ENCODE measurements at places on chromosomes 2 and 18.

DNA sequence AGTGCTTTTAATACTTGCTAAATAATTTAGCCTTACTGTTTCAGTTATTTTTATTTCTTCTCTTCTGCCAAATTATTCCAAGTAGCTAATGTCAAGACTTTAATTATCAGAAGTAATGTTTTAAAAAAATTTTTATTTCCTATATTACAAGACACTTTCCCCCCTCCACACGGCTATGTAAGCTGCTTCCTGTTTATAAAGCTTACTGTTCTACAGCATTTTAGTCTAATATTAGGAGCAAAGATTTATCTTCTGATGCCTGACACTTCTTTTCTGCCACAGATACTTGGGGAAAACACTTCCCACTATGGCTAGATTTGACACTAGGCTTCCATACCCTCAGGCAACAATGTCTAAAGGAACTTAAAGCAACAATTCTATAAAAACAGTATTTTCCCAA, 62.3 kb downstream of the ROCK1 start:
- DNase-seq: no peak

- DNase-seq: no peak
Measured at GRCh38 chr18:42860011-42860410, 255.5 kb downstream of the RIT2 start.

DNA sequence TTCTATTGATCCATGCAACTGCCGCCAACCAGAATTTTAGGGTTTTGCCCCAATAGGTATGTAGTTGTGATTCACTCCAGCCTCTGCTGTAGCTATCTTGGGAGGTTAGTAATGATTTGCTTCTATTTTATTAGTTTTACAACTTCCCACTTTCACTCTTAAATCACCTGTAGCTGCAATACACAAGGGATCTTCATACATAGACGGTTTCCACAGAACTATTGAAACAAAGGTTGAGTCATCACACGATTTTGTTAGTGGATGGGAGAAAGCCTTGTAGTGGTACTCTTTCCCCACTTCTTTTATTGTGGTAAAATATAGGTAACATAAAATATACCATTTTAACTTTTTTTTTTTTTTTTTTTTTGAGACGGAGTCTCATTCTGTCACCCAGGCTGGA, 104.2 kb upstream of the SPRED2 start:
- DNase-seq: no peak

- no peak for DNase-seq
Measured at GRCh38 chr18:34729264-34729663, 19.2 kb downstream of the DTNA start.

DNA sequence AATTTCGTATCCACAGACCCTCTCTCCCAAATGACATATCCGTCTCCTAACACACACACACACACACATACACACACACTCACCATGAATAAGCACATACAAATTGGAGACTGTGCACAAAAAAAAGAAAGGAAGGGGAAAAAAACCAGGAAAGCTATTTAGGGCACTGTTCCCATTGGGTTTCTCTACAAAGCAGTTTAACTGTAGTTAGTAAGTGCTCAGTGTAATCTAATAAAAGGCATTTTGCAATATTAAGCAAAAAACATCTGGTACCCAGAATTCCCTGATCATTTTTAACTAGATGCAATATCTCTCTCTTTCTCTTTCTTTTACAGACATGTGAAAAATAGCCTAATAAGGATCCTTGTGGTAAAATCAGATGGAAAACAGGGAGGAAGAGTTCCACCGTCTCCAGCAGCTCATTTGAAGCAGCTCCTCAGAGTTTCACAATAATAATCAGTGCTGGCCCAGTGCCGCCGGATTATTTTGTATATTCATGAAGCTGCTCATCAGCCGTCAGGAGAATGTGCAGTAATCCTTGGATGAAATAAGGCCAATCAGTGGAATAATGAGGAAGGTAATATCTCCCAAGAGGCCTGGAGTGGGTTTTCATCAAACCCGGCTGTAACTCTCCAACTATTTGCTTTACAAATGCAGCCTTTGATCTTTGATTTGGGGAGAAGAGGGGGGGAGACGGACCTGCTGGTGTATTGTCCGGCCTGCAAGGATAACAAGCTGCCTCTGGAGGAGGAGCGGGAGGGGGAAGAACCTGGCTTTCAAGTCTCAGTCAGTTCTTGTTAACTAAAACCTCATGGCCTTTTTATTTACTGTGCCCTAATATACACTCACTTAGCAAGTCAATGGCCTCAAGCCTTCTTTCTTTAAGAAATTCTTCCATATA, 227.6 kb upstream of the SMIM21 start:
- DNase-seq: no peak

GRCh38 chr2:196956069-196956468, 29.6 kb upstream of the PGAP1 start:
- DNase-seq: no peak

DNA sequence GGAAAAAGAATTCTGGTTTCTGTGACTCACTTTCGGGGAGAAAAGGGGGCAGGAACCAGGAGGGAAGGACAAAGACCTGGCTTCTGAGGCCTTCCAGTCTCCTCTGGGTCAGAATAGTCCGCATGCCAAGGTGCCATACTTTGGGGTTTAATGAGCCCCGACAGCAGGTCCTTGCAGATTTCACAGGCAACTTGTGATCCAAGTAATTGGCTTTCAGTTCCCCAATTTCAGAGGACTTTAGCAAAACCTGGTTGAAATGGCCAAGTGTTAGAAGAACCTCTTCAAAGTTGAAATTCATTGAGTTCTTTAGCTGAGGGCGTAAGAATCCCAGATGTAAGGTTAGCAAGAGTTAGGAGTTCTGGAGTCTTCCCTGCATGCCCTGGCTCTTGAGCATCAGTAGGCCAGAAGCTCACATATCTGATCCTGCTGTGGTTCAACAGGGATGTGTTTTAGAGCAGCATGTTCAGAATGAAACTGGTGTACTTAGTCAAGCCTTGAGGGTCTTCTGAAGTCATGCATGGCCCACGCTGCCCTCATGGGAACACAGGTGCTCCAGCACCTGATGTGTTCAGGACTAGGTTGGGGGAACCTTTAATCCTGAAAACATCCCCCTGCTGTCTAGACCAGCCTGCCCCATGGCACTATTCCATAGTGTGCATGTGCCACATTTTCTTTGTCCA, 143.0 kb downstream of the NUP35 start:
- no peak for DNase-seq

DNA sequence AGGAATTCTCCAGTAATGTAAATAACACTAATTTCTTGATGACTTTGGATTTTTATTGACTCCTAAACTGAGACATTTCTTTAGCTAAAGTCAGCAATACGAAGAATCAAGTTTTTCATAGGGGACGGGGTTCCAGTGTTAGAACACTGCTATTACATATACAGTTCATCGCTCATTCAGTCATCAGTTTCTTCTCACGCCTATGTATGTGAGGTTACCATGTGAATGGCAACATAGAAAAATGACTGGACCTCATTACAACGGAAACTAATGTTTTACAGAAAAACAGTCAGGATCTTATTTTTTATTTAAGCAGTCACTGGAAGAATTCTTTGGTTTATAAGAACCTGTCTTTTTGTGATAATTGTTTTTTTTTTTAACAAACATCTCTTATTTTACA, 56.4 kb downstream of the THADA start:
- no peak for DNase-seq

- no peak for DNase-seq
Measured at GRCh38 chr2:223366566-223366965, 235.6 kb downstream of the SCG2 start.

GRCh38 chr18:73952296-73952946, 195.2 kb downstream of the FBXO15 start:
- DNase-seq: no peak

GRCh38 chr2:19169134-19169768, 189.2 kb downstream of the OSR1 start:
- DNase-seq: no peak

DNA sequence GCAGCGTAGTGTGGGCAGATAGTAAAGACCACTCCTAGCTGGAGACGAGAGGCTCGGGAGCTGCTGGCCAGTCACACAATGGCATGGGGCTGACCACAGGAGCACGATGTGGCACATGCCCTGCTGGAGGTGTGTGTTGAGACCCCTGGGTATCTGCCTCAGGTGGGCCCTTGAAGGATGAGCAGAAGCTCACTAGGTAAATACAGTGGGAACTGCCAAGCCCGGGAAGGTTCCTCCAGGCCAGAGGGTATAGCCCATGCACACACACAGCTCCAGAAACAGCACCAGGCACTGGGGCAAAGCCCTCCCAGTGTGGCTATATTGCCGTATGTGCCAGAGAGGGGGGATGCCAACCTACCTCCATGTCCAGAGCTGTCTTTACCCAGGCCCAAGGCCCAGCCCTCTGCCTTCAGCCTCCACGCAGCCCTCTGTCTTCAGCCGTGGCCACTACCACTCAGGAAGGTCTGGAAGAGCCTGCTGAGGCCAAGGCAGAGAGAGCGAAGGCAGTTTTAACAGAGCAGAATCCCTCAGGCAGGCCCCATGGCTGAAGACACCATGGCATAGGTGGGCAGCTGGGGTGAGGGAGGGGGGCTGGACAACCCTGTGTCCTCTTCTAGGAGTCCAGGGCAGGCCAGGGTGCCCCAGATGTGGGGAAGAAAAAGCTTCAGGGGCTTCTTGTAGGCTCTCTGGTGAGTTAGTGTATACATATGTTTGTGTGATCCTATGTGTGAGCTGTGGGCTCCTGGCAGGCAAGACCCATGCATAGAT, 7.0 kb upstream of the ARID5A start:
- no peak for DNase-seq

DNA sequence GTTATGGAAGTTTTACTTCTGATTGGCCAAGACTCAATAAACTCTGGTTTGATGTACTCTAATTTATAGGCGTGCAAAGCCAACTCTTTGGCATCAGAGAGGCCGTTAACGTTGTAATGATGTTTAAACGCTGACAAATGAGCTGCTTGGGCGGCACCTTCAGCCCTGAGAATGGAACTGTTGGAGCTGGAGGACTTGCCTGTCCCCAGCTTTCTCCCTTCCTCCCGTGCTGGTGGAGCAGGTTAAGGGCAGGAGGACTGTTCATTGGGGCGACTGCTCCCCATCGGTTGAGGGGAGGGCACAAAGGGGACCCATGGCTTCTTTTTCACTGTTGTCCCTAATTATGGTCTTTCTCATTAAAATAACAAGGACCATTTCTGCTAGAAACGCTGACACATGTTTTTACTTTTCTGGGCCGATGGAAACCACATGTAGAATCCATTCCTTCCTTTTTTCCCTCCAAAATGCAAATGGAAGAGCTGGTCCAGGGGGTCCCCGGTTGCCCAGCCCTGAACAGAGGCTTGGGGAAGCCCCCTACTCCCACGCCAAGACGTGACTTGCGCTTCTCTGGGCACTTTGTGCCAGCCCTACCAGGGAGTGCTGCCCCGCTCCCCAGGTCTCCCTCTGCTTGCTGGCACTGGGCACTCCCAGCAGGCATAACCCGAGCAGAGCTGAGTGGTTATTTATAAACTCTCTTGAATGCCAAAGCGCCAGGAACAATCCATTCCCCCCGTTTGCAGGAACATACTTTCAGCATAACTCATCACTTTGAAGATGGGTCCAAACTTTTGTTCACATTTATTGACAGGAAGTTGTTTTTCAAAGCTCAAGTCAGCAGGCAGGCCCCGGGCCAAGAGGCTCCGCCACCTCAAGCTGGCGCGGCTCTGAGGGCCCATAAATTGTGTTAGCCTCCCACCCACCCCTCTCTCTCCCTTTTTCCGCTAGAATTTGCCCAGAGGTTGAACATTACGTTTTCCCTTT, 170.1 kb downstream of the ASB1 start:
- DNase-seq: no peak
